ENCODE measurements at places on chromosomes 7 and 10. TPM values are rescaled to one million over a fixed set of nuclear protein-coding genes. Genes with fewer than 3 reads are reported as not detected.

GRCh38 chr7:55966851-55967250 is 2.5 kb downstream of the NIPSNAP2 start:
- no peak for DNase-seq

DNA sequence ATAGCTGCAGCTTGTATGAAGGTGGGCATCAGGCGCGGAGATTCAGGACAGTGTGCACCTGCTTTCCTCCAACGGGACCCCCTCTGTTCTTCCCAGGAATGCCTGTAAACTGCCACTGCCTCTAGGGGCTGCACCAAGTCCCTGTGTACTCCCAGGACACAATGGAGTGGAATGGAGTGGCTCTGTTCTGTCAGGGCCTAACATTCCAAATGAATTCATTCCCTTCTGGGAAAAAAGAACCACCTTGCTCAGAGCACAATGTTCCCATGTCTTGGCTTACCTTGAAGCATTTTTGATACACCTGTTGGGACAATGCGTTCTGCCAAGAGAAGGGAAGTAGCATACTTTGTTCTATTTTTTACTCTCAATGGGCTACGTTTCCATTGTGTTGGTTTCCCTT is 339.4 kb downstream of the FRMD4A start:
- no peak for DNase-seq

- no peak for DNase-seq
Observed at GRCh38 chr10:6463366-6463765, 116.7 kb downstream of the PRKCQ start.

DNA sequence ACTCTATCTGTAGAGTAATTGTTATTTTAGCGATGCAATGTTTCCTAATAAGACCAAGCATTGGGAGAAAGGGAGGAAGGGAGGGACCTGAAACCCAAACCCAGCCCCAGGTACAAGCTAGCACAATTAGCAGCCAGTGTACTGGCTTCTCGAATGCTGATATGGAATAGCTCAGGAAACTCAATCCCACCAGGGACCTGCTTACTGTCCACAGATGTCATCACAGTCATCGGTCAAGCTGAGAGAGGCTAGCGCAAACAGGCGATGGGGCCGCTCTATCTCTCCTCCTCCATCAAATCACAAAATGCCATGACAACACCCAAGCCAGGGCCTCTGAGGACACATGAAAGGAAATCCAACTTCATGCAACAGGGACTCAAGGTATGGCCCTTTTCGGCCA is 192.1 kb downstream of the KCNMA1 start:
- DNase-seq: no peak

The FAM237B gene
- total RNA-seq: not detected

DNA sequence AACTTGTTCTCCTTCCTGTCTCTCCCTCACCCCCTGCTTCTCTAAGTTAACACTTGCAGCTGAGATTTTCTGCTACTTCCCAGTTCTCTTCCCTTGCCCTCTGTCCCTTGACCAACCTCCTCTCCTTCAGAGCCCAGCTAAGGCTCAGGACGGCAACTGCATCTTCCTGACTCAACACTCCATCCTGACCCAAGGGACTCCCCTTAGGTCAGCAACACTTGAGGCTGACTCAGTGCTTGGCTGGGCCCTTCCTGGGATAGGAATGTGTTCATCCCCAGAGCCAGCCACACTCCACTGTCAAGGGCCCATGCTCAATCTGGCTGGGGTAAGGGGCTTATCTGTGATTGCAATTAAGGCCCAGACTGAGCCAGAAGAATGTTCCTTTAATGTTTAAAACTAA is 3.4 kb downstream of the CALHM2 start:
- DNase-seq: peak; percentile 84

The CELF2 gene
- 3.6 TPM for total RNA-seq

Measured in HFFc6 (cell line).